ENCODE measurements at places on chromosomes 4 and X.

DNA sequence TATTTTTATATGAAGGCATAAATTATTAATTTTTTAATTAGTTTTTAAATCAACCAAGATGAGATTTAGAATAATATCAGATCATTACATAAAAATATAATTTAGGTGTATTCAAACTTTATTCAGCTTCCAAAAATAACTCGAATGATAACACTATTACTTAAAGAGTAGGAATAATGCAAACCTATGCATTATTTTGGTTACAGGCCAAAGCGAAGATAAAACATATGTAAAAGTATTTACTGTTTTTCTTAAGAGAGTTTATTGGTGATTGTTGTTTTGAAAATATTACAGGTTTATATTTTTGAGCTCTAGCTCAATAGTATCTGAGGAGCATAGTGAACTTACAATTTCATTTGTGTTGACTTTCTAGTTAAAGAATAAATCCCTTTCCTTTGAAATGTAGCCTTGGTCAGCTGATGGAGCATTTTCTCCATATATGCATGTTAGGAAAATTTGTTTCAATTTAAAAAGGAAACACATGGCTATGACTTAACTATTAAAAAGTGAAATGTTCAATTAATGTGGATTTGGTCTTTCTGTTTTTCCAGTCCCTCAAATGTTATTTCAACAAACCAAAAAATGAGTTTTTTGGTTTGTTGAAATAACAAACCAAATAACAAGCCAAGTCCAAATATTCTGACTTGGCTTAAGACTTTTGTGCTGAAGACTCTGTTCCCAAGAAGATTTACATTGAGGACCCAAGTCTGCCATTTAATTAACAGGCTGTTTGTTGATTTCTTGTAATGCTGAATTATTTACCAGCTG, 346.9 kb downstream of the ARHGAP24 start:
- no peak overlapping the region for H3K4me3 ChIP-seq
- no peak overlapping the region for H3K27ac ChIP-seq
- no peak for DNase-seq
- H3K27me3 ChIP-seq, result no peaks in the 10 kb centered on the region
- H3K36me3 ChIP-seq, result no peaks in the 10 kb centered on the region

DNA sequence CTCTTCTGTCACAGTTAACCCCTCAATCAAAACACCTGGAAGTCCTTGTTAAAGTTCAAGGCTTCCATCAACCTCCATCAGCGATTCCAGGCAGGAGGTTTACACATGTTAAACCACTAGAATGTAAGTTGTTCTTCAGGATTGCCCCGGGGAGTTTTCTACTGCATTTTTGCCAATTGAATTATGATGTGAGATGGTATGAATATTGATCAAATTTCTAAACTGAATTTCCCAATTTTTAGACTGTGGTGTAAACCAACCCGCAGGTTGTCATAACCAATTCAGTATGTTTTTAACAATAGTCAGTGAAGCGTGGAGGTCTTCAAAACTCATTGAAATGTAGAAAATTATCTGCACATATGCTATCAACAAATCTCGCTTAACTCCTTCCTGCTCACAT, 21.2 kb upstream of the TENM3 start:
- H3K4me1 ChIP-seq, result no peaks in the 10 kb centered on the region
- H3K27me3 ChIP-seq, result no peaks in the 10 kb centered on the region
- H3K27ac ChIP-seq, result no peak overlapping the region
- no peaks in the 10 kb centered on the region for H3K36me3 ChIP-seq
- no peak for DNase-seq

- peaks cover 12% of the 10 kb centered on the region for H3K4me1 ChIP-seq
- H3K36me3 ChIP-seq, result no peaks in the 10 kb centered on the region
- H3K27ac ChIP-seq, result no peak overlapping the region
- no peak overlapping the region for H3K4me3 ChIP-seq
- DNase-seq, result no peak
Observed at GRCh38 chr4:173449380-173449717, 50.4 kb upstream of the SCRG1 start.

DNA sequence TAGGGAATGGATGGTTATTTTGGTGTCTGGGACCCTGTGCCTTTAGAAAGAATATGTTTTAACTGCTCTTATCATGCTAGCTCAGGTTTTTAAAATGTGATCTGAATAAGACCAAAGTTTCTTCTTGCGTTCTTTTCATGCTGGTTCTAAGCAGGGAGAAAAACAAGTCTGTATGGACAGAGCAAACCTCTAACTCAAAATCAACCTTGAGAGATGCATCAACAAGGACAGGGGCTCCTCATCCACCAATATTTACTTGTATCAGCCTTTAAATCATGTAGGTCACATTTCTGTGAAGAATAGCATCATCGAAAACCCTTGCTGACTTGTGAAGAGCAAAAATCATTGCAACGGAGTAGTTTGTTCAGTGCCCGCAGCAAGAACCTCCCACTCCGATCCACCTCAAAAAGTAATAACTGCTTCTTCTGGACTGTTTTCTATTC, 1.2 kb downstream of the ATP10D start:
- no peaks in the 10 kb centered on the region for H3K4me1 ChIP-seq
- no peaks in the 10 kb centered on the region for H3K27me3 ChIP-seq
- no peak overlapping the region for H3K27ac ChIP-seq
- peak overlapping the region; percentile 65 for H3K4me3 ChIP-seq

- no peak overlapping the region for H3K27ac ChIP-seq
- no peaks in the 10 kb centered on the region for H3K36me3 ChIP-seq
- no peak overlapping the region for H3K4me3 ChIP-seq
Observed at GRCh38 chrX:153853180-153853901, 23.0 kb upstream of the PDZD4 start.

GRCh38 chr4:89797117-89797516, 39.8 kb downstream of the SNCA start:
- no peaks in the 10 kb centered on the region for H3K36me3 ChIP-seq
- DNase-seq, result peak; percentile 24
- peaks cover 19% of the 10 kb centered on the region for H3K4me1 ChIP-seq
- H3K4me3 ChIP-seq, result no peak overlapping the region
- H3K27me3 ChIP-seq, result no peaks in the 10 kb centered on the region
- H3K27ac ChIP-seq, result no peak overlapping the region

- peaks cover 10% of the 10 kb centered on the region for H3K36me3 ChIP-seq
- no peaks in the 10 kb centered on the region for H3K27me3 ChIP-seq
- H3K4me3 ChIP-seq, result no peak overlapping the region
- H3K4me1 ChIP-seq, result no peaks in the 10 kb centered on the region
- no peak for DNase-seq
Observed at GRCh38 chr4:71009890-71010588, 16.6 kb downstream of the DCK start.

DNA sequence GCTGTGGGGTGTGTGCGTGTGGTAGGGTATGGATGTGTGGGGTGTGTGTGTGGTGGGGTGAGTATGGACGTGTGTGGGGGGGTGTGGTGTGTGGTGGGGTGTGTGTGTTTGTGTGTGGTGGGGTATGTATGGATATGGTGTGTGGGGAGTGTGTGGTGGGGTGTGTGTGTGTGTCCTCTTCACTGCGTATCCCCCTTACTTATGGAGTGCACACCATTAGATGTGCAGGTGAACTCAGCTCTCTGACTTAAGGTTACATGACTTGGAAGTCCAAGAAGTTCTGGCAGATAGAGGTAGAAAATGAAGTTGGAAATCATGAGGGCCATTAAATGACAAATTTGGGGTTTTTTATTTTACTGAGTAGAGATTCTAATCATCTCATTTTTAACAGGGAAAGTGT, 182.5 kb downstream of the PALLD start:
- no peak overlapping the region for H3K27ac ChIP-seq
- no peak for DNase-seq
- no peaks in the 10 kb centered on the region for H3K27me3 ChIP-seq
- peaks cover 28% of the 10 kb centered on the region for H3K36me3 ChIP-seq
- no peak overlapping the region for H3K4me3 ChIP-seq
- no peaks in the 10 kb centered on the region for H3K4me1 ChIP-seq

DNA sequence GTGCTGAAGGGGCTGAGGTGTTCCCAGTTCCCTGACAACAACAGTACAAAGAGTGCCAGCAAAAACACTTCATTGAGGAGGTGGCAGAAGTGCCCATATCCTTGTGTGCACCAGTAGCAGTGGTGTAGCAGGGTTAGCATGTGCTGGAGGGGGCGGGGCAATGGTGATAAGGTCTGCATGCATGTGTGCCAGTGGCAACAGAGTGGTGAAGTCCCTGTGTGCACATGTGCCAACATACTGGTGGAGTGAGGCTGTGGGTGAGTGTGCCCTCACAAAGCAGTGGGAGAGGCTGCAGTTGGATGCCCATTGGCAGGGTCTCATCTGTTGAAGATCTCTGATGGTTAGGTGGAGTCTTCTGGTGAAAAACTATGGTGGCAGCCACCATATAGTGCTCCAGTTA, 994.6 kb downstream of the PCDH19 start:
- no peaks in the 10 kb centered on the region for H3K36me3 ChIP-seq
- DNase-seq, result no peak
- no peak overlapping the region for H3K4me3 ChIP-seq

All from SJCRH30 (cell line).